Activated T-helper 17 cell treated with anti-CD3 and anti-CD28 coated beads, Interleukin-2, amount 50 U/mL, for 72 hours (primary cell): ENCODE measurements at places on chromosomes 16 and 17. TPM values are rescaled to one million over a fixed set of nuclear protein-coding genes. Genes with fewer than 3 reads are reported as not detected.
A peak's percentile ranks its signal among the peaks of the same experiment; 100 is the strongest.

DNA sequence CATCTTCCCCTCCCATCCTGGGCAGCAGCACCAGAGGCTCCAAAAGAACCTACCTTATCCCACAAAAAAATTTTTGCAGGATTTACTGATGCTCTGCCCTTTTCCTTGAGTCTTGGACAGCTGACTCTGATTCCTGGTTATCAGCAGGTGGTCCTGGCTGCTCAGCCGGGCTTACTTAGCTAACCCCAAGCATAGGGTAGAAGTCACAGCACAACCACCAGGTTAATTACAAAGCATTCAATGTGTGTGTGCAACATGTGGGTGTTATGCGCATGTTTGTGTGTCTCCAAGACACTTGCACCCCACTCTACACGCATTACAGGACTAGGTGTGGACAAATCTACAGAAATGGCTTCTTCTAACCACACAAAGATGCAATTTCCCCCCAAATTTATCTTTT lies 36.3 kb downstream of the PECAM1 start:
- no peak for ATAC-seq

ZMYND15 gene
- total RNA-seq = 0.42 TPM

- ATAC-seq = no peak
Measured at GRCh38 chr17:45389354-45389753, 43.3 kb downstream of the ARHGAP27 start.

DNA sequence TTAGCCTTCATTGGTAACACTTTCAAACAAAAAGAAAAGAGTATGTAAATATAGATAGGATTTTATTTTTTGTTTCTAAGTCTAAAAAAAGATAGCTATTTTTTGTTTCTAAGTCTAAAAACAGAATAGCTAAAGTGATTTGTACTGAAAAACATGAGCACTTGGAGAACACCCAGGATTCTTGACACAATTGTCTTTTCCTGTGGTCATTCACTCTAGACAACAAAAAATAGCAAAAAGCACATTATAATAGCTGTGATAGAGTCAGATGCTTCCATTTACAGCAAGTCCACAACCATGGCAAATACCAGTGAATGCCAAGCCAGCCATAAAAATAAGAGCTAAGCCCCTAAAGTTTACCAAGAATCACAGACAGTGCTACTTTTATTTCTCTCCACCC lies 36.7 kb downstream of the SKAP1 start:
- ATAC-seq = no peak

DNA sequence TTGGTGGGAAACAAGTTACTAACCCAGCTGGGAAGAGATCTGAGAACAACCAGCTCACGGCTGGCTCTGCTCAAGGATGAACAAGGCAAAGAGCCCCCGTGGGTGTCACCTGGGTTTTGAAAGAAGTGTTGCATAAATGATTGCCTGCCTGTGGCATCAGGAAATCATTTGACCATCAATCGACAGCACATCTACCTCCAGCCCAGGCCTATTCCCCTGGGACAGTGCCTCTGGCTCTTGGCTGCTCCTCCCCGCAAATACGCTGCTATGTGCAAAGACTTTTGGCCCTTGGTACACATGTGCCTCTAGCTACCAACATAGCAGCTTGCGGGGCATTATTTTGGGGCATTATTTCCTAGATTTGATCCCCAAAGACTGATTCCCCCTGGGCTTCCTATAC lies 39.4 kb upstream of the SMPD3 start:
- no peak for ATAC-seq

DNA sequence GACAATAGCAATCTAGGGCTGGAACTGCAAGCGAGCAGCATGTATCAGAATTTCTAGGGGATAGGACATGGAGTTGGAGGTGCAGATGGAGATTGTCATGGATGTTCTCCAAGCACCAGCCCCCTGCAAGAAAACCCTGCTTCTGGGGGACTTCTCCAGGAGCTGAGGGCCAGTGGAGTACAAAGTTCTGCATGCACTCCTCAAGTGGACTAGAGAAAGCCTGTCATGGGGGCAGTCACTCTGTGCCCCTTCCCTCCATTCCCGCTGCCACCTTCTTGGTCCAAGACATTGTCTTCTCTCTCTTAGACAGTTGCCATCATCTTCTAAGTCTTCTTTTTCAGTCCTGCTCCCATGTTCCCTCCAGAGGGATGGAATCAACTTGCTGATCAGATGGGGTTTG lies 87.9 kb downstream of the AIPL1 start:
- ATAC-seq = no peak

DNA sequence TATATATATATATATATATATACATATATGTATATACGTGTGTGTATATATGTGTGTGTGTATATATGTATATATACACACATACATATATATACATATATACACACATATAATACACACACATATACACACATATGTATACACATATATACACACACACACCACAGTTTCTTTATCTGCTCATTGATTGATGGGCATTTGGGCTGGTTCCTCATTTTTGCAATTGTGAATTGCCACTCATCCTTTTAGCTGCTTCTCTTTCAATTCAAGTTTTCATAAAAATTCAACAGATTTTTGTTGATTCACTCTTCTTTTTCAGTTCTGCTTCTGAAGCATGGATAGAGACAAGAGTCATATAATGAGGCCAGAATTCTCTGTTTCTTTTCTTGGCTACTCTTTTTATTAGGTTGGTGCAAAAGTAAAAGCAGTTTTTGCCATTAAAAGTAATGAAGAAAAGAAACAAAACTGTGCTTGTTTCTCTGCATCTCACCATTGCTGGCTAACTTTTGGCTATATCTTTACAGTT lies 44.5 kb downstream of the SLFN5 start:
- ATAC-seq = no peak

- no peak for ATAC-seq
Measured at GRCh38 chr16:69514356-69514755, 51.4 kb upstream of the NFAT5 start.

UTP4 gene
- total RNA-seq = 112 TPM

GRCh38 chr16:50950955-50951354 lies 200.1 kb downstream of the SALL1 start:
- ATAC-seq = no peak

DNA sequence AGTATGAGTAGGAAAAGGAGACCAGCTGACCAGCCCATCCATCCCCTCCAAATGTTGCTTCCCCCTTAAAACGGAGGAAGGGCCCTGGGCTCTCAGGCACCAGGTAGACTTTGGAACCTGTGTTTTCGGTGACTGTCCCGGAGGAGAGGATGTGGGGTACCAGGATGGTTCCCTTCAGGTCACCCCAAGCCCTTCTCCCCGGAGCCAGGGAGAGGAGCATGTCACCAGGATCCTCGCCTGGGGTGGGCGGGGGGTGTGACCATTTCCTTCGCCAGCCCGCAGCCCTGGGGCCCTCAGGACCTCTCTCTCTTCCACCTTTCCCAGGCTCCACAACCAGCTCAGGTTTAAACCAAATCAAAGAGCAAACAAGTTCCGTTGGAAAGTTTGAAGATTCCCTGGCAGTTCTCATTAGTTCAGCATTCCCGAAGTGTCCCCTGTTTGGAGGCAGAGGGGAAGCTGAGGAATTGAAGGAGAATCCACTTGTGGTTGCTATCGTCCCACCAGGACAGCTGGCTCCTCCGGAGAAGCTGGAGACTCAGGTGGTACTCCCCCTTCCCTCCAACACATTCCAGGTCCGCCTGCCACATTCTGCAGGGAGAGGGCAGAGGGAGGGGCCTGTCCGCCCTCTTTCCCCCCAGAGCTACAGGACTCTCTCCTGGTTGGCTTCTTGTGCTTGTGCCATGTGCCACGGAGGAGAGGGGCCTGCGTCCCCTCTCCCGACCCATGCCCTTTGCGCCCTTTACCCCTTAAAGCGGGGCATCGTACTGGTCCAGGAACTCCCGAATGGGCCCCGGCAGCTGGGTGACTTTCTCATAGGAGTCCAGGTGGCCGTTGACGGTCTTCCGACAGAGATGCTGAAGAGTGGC lies 2.0 kb downstream of the SOCS3 start:
- ATAC-seq = no peak

KRTAP17-1 gene
- not detected for total RNA-seq

- ATAC-seq = no peak
Measured at GRCh38 chr16:55494994-55495421, 13.9 kb upstream of the LPCAT2 start.

GRCh38 chr16:85134789-85135142 lies 22.5 kb upstream of the CIBAR2 start:
- no peak for ATAC-seq

DNA sequence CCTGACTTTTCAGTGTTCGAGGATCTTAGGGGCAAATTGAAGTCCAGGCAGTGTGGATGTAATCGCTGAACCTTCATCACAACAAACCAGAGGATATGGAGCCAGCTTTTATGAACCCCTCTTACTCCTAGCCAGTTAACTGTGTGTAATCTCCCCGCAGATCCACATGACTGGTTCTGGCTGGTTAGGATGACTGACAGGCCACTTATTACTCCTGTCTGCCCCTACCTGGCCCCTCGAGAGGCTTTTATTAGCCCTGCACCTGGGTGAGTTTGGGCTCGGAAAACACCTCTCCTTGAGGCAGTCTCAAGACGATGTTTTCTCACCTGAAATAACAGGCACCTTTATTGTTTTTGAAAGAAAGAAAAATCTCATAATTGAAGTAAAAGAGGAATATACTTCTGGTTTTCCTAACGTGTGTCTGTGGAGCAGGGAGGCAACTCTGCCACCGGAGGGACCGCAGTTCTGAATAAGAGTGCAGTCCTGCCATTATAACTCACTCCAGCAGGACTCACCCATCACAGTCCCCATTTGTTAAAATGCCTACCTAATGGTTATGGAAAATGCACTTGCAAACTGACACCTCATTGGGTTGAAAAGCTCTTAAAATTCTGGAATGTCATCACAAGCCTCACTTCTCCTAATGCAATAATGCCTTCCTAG lies 291.9 kb upstream of the N4BP1 start:
- ATAC-seq = no peak

DNA sequence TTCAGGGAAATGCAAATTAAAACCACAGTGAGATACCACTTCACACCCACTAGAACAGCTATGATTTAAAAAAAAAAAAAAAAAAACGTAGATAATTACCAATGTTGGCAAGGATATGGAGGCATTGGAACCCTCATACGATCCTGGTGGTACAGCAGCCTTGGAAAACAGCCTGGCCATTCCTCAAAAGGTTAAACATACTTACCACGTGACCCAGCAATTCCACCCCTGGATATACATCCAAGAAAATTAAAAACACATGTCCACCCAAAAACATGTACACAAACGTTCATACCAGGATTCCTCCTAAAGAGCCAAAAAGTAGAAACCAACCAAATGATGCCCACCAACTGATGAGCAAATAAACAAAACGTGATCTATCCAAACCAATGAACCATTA lies 68.1 kb downstream of the GAS7 start:
- ATAC-seq = no peak

TMEM235 gene
- total RNA-seq = not detected

GRCh38 chr17:72657467-72658317 lies 434.8 kb downstream of the SLC39A11 start:
- no peak for ATAC-seq

DNA sequence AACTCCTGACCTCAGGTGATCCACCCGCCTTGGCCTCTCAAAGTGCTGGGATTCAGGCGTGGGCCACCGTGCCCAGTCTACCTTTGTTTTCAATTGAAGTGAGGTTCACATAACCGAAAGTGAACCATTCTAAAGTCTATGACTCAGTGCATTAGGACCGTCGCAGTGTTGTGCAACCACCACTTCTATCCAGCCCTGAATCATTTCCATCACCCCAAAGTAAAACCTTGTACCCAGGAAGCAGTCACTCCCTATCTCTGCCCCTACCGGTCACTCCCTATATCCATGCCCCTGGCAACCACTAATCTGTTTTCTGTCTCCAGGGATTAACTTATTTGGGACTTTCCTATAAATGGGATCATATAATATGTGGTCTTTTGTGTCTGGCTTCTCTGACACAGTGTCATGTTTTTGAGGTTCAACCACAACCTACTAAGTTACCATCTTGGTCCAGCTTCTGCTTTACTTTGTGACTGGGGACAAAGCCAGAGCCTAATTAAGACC lies 28.3 kb upstream of the CDC42EP4 start:
- peak; percentile 91 for ATAC-seq

DNA sequence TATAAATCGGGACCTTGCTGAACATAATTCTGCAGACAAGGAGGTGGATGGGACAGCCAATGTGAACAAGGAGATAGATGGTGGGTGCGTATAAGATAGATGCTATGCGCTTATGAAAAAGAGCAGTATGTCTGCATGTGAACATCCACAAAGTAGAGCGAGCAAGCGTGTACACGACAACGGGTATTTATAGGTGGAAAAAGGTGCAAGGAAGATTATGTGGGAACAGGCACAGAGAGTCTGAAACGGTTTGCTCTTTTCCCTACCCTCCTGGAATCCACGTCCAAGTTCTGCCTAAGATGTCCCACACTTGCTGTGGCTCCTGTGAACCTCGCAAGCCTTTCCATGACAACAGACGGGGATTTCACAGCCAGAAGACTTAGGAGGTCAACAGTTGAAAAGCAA lies 43.0 kb downstream of the SNX11 start:
- no peak for ATAC-seq

- ATAC-seq = no peak
Measured at GRCh38 chr16:19690196-19690595, 27.8 kb downstream of the KNOP1 start.

DNA sequence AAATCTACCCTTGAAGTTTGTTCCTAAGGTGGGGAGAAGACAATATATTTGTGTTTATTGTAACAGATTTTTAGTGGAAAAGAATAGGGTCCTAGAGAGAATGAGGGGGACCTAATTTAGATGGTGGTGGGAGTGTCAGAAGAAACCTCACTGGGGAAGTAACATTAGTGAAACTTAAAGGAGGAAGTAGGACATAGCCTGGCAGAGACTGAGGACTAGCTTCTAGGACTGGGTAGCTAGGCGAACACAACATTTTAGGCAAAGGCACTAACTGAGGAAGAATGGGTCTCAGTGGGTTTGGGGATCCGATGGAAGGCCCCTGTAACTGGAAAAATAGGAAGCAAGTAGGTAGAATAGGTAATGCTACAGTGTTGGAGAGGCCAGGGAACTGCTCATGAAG lies 4.2 kb upstream of the ARL2BP start:
- ATAC-seq = no peak

GRCh38 chr17:7912927-7913524 lies 3.1 kb downstream of the RNF227 start:
- ATAC-seq = peak; percentile 38

GRCh38 chr16:46743232-46743719 lies 4.9 kb downstream of the MYLK3 start:
- ATAC-seq = no peak

CDT1 gene
- 141 TPM for total RNA-seq

DNA sequence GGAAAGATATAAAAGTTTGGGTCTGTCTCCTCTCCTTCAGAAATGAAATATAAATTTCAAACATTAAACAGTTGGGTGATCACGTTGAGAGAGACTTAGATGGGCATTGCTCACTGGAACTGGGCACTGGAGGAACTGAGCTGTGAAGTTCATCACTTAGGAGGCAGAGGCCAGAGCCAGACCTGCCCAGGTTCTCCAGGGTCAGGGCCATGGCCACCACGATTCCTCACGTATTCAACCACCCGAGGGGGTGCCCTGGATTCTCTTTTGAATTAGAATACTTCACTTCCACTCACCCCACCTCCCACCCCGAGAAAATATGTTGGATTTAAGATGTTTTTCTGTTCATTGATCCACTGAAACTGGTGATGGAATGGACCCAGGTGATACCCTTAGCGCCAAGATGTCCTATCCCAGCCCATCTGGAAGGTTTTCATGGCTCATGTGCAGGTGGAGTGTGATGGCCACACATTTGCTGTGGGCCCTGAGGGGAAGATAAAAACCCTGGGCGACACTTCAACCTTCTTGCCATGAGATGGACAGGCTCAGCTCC lies 6.1 kb downstream of the PRR29 start:
- ATAC-seq = no peak

GRCh38 chr16:74740795-74741304 lies 33.8 kb downstream of the FA2H start:
- no peak for ATAC-seq
